ENCODE measurements at places on chromosomes 7 and 10.

DNA sequence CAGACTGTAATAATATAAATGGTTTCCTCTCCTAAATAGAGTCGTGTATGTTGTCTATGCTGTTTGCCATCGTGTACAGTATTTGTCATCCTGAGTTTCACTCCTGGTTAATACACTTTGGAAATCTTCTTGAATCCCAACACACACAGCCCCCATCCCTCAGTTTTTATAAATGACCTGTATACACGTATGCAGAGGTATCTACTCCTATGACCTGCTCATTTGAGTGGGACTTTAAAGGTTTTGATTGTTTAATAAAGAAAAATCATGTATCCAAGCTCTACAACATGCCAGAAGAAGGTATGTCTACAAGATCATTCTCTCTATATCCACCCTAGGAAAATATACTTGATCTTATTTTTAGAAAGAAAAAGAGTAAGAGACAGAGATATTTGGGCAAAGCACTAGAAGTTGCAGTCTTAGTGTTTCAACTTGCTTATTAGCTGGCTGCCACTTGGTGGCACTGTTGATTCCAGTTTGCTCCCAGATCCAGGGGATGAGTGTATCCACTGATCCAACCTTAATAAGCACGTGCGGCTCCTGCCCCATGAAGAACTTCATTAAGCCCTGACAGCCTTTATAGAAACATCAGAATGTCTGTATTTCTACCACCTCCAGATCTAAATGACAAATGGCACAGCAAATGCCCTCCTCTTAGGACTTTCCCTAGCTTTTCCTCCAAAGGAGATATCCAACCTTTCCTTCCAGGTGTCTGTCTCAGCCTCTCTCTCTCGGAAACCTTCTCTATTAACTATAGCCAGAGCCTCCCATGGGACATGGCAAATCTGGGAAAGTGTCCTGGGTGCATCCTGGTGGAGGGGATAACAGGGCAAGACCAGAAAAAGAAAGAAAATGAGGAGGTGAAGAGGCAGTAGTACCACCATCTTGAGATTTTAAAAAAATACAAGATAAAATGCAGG, 181.6 kb upstream of the NEBL start:
- DNase-seq: no peak

GRCh38 chr10:49362596-49363260, 33.2 kb downstream of the DRGX start:
- no peak for DNase-seq

DNA sequence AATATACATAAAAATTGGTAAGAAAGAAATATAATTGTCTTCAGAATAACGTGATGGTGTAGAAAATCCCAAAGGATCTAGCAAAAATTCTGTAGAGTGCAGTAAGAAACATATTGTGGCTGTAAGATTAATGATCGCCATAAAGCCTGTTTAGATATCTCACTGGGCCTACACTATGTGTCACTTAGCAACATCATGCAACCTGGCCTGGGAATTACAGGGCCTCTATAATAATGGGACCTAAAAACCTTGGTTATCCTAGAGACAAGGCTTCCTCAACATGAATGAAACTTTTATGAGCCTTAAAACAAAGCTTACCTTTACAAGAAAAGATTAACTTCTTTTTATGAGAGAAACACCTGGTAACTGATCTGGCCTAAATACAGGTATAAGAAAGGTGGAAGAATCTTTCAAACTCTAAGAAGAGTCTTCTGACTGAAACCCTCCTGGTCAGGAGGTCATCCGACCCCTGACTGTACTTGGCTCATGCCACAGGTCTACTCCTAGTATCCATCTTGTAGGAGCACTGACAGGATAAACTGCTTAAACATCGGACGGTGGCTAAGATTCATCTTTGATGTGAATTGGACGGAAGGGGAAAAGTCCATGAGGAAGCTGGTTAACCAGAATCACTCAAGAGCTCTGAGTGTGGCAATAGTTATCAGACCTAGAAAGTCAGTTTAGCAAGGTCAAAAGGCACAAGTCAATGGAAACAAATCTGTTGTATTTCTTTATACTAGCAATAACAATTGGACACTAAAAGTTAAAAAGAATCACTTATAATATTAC, 1155.1 kb upstream of the SORCS1 start:
- DNase-seq: no peak

DNA sequence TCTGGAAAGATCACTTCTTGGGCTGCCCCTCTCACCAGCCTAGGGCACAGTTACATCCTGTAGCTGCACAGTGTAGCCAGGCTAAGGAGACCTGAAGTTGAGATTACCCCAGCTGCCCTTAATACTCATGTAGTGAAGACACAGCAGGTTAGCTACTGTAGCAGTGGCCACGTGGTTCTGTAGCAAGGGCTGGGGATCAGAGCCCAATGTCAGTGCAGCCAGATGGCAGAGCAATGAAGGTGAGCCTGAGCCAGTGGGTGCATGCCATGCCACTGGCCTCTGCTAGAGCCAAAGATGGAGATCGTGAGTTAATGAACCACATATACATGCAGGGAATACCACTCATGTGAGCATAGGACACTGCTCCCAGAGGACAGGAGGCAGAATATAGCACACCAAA, 15.5 kb downstream of the AMPH start:
- no peak for DNase-seq

DNA sequence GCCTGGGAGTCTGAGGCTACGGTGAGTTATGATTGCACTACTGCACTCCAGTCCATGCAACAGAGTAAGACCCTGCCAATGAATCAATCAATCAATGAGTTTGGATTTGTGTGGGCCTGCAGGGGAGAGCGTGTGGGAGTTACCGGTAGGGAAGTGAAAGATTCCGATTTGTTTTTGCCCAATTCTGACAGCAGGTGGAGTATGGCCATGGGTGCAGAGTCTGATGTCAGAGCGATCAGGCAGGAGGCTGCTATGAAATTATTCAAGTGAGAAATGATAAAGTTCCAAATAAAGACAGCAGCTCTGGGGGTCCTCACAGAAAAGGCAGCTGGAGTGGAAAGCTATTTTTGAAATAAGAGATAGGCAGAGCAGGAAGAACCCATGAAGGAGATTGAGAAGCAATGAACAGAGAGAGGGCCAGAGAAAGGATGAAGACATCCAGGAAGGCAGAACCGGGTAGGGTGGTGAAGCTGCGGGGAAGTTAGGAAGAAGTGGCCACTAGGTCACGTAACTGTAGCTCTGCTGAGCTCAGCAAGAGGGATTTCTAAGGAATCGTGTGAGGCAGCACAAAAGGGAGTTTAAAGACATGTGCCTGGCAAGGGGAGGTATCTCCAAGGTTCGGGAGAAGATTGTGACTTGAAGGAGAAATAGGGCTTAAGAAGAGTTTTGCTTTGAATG, 93.7 kb upstream of the NMT2 start:
- DNase-seq: no peak
